ENCODE measurements at places on chromosomes 12 and 14.

- no peaks in the 10 kb centered on the region for H3K4me1 ChIP-seq
- no peaks in the 10 kb centered on the region for H3K27me3 ChIP-seq
- H3K27ac ChIP-seq: no peak overlapping the region
- no peak for DNase-seq
- no peak overlapping the region for H3K4me3 ChIP-seq
These were observed 118.6 kb upstream of the RTL1 start for GRCh38 chr14:101022121-101022520.

- no peak overlapping the region for H3K4me3 ChIP-seq
- peaks cover 21% of the 10 kb centered on the region for H3K4me1 ChIP-seq
- H3K27ac ChIP-seq: no peak overlapping the region
- H3K27me3 ChIP-seq: no peaks in the 10 kb centered on the region
These were observed 5.5 kb upstream of the DDX23 start for GRCh38 chr12:48857278-48857994.

DNA sequence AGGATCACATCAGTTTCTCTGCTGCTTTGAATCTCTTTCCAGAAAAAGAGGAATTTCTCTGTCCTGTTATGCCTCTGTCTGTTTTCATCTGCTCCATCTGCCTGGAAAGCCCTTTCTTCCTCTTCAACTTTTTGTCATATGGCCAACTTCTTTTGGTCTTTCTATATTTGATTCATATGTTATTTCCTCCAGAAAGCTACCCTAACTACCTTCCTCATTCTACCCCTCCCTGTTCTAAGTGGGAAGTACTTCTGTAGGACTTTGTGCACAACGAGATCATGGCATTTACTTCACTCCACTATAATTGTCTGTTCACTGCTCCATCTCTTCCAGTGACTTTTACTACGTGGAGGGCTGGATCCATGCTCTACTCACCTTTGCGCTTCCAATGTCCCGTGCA is 5.9 kb downstream of the CLEC4D start:
- no peaks in the 10 kb centered on the region for H3K4me1 ChIP-seq
- H3K27me3 ChIP-seq: peaks cover 28% of the 10 kb centered on the region
- DNase-seq: no peak
- no peak overlapping the region for H3K27ac ChIP-seq
- H3K36me3 ChIP-seq: no peaks in the 10 kb centered on the region

DNA sequence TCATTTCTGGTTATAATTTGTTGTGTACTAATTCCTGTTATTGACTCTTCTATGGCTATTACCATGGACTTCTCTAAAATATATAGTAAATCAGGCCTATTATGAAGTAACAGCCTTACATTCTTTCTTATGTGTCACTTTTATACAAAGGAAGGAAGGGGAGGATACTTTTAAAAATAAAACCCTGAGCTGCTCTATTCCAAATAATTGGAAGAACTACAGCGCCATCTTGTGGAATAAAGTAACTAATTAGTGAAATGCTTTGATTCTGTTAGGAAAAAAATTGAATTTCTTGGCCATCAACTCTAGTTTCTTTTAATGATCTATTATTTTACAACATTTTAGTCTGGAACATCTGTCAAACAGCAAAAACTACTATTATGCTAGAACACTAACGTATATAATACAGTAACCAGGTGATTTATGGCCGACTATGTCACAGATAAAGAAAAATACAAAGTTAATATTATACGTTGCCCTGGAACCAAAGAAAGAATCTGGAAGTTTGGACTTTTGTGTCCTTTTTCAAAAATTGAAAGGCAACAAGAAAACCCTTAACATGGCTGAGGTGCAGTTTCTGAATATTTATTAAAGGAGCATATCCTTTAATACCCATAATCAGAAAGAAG is 55.0 kb upstream of the NELL2 start:
- no peaks in the 10 kb centered on the region for H3K4me1 ChIP-seq
- no peak overlapping the region for H3K27ac ChIP-seq
- no peaks in the 10 kb centered on the region for H3K27me3 ChIP-seq
